HFFc6 (cell line): ENCODE measurements at places on chromosomes 2 and 18. TPM values are rescaled to one million over a fixed set of nuclear protein-coding genes. Genes with fewer than 3 reads are reported as not detected.

DNA sequence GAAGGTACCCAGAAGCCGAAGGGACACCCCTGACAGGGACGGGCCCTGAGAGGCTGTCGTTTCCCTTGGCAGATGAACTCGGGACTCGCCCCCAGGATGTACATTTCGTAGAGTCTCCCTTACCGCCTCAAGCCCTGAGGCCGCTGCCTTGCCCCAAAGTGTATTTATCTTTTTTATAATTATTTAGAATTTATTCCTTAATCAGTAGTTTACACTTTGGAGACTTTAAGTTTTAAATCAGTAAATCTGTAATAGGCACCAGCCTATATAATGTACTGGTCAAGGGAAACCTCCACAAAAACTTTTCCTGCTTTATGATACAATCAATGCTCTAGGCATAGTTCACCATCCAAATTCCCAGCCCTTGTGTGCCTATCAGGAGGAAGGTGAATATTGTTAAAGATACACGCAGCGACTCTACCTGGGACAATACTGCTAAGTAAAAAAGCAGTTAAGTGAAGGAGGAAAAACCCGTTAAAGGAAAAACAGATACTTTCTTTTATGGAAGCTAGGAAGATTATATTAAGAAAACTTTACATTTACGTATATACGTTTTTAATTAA lies 848 bp downstream of the VRK2 start:
- DNase-seq = no peak

- no peak for DNase-seq
These were observed 3.9 kb upstream of the NPPC start for GRCh38 chr2:231929961-231930592.

- no peak for DNase-seq
These were observed 28.9 kb downstream of the RRM2 start for GRCh38 chr2:10151462-10151861.

- peak; percentile 30 for DNase-seq
These were observed 6.6 kb downstream of the NTSR2 start for GRCh38 chr2:11663427-11663826.

The TMEM178A gene
- 0.60 and 0.70 TPM in 2 replicates for total RNA-seq

The FBXO48 gene
- total RNA-seq = 0.21 to 0.76 TPM (median 0.69 TPM) in 3 replicates

The INO80B gene
- total RNA-seq = 24.7 and 26.6 TPM in 2 replicates

The PLEK gene
- not detected in 3 replicates for total RNA-seq

The GRB14 gene
- not detected in 3 replicates for total RNA-seq

The FER1L5 gene
- not detected in 3 replicates for total RNA-seq
